RPMI7951 (cell line): ENCODE measurements at places on chromosomes 5 and 9.

DNA sequence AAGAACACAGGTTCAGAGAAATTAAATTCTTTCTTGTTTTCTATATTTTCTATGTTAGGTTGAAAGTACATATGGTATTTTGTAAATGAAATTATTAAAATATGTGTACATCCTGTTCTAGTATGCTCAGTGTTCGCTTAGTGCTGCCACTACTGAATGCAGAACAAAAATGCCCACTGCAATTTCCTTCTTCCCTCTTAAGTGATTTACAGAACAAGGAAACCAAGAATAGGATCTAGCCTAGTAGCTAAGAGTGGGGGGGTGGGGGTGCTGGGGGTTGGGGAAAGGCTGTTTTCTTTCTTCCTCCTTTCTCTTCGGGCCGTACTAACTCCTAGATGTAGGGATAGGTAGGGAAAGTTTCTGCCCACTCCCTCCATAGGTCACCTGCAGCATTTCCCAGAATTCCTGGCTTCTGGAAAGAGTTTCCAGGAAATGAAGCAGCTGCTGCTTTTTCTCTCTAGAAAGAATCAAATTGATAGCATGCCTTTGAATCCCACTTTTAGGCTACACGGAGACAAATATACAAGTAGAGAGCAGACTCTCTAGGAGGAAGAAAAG, 15.7 kb downstream of the SPATA9 start:
- DNase-seq: no peak

DNA sequence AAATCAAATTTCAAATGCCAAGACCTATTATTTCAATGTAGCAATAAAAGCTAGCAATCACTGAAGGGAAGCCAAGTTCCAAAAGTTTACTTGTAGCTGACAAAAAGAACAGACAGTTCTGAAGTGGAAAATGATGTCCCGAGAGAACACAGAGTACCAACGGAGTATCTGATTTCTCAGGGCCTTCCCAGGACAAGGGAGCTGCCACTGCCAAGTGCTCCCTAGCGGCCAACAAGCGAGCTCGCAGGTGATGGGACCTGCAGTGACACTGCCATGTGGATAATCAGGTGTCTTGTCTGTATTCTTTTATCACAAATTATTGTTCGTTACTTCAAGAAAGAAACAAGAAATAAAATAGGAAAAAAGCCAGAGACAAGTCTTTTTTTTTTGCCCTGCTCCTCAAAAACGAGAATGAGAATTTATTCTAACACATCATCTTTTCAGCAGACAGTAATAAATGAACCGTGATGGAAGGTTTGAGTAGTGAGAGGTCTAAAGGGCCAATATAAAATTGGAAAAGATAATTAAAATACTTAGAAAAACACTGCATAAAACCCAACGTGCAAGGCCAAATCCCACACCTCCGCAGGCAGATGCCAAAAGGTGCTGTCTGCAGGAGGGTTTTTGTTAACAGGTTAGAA, 159.4 kb downstream of the MYO10 start:
- no peak for DNase-seq

DNA sequence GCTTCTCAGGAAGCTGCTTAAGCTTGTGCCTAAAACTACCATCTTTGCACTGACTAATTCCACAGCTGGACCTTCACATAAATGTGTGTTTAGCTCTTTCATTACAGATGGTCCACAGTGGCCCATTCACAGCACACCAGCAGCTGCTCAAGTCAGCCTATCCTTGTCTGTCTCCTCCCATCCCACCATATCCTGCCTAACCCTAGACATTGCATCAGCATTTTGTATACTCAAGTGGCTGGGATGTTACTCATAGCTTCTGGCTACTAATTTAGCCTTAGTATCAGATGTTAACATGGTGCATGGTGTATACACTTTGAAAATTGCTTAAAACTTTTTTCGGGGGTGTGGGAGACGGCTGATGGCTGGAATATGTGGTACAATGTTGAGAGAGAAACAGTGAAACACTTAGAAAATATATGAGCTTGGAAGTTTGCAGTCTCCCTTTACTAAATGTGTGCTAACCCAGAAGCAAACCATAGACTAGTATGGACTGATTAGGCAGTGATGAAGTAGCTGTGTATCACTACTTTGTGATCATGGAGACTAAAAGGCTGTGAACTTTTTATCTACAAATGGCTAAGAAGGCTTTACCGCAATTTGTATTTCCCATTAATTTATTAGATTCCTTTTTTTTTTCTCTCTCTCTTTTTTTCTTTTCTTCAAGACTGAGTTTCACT, 83.1 kb downstream of the JMY start:
- peak; percentile 77 for DNase-seq

- no peak for DNase-seq
These were observed 1353.4 kb upstream of the WWC1 start for GRCh38 chr5:166938071-166938470.

- DNase-seq: no peak
These were observed 69.3 kb downstream of the HSPA4 start for GRCh38 chr5:133121080-133121479.

- no peak for DNase-seq
These were observed 23.2 kb downstream of the CNTFR start for GRCh38 chr9:34566322-34566721.

DNA sequence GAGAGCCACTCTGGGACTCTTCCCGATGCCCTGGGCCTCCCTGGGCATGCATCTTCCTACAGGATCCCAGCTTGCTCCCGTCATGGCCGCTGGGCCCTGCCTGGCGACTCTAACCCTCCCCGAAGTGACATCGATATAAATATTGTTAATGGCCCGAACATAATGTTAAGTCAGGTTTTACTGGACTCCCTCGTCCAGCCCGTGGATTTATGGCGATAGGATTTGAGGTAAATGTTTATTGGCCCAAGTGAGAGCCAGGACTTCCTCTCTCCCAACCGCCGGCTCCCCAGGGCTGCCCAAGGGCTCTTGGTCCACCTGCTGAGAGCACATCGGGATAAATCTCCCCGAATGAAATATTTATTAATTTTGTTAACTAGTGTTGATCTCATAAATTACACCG, 246.3 kb downstream of the PBX3 start:
- no peak for DNase-seq

- DNase-seq: peak; percentile 68
These were observed 13.4 kb upstream of the TNIP1 start for GRCh38 chr5:151094030-151094851.

- DNase-seq: no peak
These were observed 73.5 kb downstream of the LNPEP start for GRCh38 chr5:97009212-97009898.

GRCh38 chr5:151155775-151156506, 1.6 kb downstream of the ANXA6 start:
- DNase-seq: peak; percentile 77

GRCh38 chr9:112571624-112572355, 85.2 kb downstream of the KIAA1958 start:
- DNase-seq: no peak

GRCh38 chr9:79382458-79382857, 189.3 kb upstream of the TLE4 start:
- DNase-seq: no peak

DNA sequence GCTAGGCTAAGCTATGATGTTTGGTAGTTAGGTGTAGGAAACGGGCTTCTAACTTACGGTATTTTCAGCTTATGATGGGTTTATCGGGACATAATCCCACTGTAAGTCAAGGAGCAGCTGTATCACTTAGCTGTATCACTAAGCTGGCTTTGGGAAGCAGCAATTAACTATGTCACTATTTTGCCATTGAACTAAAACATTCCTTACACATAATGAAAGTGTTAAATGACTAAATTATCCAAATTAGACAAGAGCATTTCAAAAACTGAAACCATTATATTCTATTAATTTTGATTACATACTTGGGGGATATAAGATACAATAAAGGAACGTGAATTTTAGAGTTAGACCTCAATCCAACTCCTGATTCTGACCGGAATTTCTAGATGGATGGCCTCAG, 188.3 kb downstream of the AGTPBP1 start:
- DNase-seq: no peak

DNA sequence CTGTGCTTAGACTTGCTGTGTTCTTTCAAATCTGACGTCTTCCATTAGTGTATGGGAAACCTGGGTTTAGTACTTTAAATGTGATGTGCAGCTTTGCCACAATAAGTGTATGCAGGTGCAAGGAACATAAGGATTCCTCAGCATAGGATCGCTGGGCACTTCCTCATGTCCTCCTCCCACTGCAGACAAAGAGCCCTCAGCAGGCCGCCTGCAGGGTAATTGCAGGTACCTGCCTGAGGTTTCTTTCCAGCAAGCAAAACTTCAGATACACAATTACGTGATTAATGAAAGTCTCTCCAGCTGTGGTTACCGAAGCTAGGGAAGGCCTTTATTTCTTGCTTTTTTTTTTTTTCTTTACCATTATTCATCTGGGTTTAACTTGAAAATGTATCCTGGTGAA, 233.1 kb downstream of the RFK start:
- DNase-seq: no peak

DNA sequence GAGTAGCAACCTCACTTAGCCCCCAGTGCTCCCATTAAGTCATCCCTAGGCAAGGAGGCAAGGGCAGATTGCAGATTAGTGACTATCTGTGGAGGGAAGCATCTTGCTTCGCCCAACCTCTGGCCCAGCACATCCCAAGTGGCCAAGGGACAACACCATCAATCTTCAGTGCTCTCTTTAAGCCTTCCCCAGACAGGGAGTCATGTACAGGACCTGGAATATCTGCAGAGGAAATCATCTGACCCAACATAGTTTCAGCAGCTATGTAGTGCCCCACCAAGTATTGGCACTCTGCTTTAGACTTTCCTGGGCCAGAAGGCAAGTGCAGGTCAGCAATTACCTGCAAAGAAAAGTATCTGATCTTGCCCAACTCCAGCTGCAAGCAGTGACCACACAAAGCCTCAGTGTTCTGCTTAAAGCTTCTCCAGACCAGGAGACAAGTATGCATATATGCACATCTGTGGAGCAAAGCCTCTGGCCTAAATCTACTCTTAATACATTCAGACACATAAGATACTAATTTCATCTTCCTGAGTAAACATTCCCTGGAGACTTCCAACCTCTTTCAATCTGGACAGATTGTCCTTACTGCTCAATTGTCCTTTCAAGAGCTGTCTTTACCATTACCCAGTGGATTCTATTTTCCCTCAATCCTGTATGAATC, 224.8 kb upstream of the VLDLR start:
- no peak for DNase-seq

DNA sequence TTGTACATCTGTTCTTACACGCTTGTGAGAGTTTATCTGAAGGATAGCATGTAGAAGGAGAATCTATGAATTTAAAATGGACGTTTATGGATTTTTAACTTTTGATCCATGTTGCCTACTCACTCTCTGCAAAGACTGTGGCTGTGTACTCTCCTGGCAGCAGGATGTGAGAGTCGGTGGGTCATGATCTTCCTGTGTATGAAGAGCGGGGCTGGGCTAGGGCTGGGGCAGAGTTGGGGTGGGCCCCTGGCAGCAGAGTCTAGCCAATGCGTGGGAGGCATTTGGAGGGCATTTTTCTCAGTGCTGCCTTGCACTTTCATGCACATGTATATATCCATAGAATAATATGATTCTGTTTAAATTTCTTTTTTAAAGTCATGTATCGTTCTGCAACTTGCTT, 24.0 kb upstream of the DAB2IP start:
- no peak for DNase-seq

DNA sequence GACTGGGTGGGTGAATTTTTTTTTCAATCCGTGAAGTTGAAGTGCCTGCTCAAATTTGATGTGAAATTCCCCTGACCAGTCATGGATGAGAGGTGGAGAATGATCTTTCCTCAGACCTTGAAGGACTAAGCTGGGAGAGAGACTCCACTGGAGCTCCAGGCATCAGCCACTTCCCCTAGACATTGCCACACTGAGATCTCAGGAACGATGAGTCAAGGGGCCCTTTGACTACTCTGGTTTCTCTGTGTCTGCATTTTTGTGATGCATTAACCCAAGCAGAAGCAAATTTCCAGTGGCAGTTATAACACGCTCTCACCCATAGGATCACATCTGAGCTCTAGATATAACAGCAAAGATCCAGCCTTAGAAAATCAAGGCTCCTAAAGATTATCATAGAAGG, 171.2 kb upstream of the KIF2A start:
- DNase-seq: no peak

DNA sequence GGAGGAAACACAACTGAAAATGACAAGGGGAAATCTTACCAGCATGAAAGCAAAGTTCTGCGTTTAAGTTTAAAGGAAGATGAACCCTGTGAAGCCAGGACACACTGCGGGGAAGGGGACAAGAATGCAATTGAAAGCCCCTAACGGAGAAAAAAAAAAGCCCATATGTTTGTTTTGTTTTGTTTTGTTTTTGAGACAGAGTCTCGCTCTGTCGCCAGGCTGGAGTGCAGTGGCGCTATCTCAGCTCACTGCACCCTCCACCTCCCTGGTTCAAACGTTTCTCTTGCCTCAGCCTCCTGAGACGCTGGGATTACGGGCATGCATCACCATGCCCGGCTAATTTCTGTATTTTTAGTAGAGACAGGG, 2.9 kb downstream of the STK10 start:
- DNase-seq: no peak

GRCh38 chr5:20617841-20618240, 629.8 kb upstream of the CDH18 start:
- no peak for DNase-seq

DNA sequence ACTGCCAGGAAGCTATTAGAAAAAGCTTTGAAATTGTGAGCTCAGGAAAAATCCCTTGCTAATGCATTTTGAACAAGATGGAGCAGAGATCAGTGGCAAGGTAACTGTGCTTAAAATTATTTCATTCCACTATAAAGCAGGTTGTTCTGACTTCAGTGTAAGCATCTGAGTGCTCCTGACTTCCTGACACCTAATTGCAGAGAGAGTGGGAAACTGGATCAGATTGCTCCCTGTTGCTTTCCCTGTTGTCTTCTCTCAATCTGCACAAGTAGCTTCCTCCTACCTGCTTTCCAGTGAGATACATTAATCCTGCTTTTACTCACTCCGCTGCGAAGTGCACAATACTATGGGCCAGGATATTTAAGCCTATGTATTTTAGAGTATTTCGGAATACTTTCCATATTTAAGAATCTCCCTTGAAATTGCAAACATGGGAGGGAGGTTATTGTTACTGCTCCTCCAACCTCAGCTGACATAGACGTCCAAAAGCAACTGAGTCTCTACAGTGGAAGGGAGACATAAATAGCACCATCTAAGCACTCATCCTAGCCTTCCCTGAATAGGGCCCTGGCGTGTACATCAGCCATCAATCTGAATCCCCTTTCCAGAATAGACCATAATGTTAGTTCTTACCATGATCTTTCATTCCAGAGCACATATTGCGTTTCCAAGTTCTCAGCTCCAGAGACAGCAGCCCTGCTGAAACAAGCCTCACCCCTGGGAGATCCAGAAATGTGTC, 178.8 kb downstream of the PAM start:
- no peak for DNase-seq

GRCh38 chr5:145510324-145510723, 324.8 kb downstream of the PRELID2 start:
- DNase-seq: no peak

GRCh38 chr5:82636591-82636990, 358.4 kb upstream of the RPS23 start:
- no peak for DNase-seq

- no peak for DNase-seq
These were observed 636.1 kb downstream of the ACTL7B start for GRCh38 chr9:108219664-108220063.

GRCh38 chr9:131635285-131635684, 90.0 kb downstream of the PRRT1B start:
- peak; percentile 93 for DNase-seq

GRCh38 chr9:88355166-88355565, 33.1 kb upstream of the SPIN1 start:
- DNase-seq: peak; percentile 37

GRCh38 chr5:155767470-155767869, 559.5 kb upstream of the SGCD start:
- no peak for DNase-seq
